ENCODE measurements at places on chromosomes 7 and 10.

DNA sequence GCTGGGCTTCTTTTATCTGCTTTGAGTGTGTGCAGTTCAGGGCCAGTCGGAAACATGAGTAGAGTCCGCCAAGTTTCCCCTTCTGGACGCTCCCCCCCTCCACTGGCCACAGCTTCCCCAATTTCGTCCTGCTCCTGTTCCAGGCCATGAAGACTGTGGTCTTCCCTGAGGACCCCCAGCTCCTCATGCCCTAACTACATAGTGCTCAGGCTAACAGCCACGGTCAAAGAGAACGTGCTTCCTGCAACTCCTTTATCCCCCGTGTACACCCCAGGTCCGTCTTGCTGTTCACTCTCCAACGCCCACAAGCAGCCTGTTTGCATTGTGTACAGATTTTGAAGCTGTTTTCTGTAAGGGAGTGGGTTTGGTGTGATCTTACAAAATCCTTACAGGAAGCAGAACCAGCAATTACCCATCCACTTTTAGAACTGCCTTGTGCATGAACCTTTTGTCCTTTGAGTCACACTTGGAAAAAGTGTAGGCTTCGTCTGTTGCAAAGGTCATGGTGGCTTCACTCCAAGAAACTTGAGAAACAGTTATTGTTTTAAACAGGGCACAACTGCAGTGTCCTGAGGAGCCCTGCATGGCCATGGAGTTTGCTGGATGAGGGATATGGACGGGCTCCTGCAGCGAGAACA, 77.0 kb upstream of the FAM20C start:
- no peak for DNase-seq

GRCh38 chr7:101367676-101368075, 5.0 kb downstream of the COL26A1 start:
- DNase-seq, result no peak

- no peak for DNase-seq
These were observed 44.2 kb upstream of the RNF148 start for GRCh38 chr7:122746948-122747347.

DNA sequence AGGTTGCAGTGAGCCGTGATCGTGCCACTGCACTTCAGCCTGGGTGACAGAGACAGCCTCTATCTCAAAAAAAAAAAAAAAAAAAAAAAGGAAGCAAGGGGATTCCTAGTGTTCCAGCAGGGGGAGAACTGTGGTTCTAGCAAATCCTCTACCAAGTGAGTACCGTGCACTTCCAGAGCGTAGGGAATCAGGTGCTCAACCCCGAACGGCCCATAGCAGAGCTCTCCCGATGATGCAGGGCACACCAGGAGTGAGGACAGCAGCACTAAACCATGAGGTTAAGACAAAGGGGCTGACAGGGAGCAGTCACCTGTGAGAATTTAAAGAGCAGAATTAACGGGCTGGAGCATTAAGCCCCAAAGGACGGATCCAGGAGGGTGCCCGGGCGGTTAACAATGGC, 173.6 kb downstream of the PTPRN2 start:
- no peak for DNase-seq

DNA sequence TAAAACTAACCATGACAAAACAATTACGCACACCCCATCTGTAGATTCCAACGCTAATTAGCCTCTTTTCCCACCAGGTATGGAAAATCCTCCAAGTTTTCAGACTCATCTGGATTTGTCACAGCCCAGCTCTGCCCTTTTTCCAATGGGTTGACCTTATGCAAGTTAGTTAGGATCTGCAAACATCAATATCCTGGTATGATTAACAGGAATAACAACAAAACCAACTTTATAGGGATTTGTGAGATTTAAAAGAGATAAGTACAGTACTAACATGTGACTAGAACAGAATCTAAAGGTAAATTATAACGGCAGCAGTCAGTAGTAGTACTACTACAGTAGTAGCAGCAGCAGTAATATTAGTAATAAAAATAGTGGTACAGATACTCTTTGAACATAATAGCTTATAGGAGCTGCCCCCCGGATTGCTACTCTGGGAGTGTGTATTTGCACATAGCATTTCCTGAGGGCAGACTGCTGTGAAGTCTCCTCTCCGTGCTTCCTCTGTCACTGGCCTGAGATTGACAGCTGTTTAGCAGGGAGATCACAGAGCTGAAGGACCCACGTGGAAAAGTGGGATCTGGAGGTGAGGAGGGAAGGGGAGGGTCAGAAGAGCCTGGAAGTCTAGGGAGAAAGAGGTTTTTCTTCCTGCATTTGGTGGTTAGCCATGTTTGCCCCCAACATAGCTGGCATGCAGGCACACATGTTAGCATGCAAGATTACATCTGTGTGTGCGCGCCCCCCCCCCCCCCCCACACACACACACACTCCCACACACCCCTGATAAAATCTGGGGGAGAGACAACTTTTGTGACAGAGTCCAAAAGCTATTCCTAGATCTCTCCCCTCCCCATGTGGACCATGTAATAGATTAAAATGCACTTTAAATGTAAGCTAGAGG, 73.3 kb upstream of the FAM171A1 start:
- no peak for DNase-seq

DNA sequence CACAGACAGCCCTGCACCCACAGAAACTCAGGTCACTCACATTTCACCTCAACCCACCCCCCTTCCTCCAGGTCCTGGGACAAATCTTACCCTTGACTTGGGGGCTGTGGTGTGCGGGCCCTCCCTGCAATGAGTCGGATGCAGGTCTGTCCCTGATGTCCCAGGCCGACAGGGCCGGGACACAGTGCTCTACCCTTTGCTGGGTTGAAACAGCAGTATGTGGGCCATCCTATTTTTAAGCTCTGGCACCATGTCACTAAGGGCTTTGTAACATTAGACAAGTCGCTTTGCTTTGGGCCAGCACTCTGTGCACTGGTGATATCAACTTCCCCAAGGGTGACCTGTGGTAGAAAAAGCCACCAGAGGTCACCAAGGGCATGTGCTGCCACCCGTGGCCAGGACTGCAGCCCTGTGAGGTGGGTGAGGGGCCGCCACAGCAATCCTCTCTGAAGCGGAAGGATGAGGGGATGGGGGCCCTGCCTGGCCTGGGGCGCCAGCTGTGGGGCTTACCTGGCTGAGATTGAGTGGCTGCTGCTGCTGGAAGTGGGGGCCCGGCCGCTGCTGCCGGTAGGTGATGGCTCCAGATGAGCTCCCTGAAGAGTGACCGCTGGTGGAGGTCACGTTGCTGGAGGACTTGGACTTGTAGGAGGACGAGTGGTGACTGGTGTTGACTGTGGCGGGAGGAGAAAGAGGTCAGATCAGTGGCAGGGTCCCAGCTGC, 51.3 kb downstream of the CLEC2L start:
- DNase-seq, result no peak

DNA sequence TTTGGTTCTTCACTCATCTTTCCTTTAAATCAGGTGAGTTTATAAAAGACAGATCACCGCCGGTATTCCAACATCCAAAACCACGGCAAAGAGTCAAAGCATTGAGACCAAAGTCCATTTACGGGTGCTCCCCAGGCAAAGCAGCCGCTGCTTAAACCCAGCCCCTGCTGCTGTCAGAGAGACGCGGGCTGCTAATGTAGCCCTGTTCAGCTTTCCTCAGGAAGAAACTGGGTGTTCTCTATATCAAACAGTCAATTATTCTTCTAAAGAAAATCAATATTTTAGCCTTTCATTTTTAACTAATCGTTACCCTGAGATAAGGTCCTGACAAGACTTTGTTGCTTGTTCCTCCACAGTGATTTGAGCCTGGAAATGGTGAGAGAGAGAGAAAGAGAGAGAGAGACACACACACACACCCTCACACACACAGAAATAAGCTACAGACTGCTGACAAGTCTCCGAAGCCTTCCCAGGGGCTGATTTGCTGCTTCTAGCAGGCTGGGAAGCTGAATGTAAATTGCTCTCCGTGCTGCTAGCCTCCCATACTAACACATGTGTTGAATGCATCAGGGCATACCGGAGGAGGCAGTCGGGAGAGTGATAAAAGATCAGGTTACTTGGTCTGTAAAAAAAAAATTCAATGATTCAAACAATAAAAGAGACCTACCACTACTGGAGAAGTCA, 183.0 kb upstream of the ANK3 start:
- DNase-seq, result peak; percentile 74

GRCh38 chr7:67453580-67454380, 457.1 kb downstream of the TYW1 start:
- no peak for DNase-seq

GRCh38 chr7:25720427-25720826, 431.6 kb upstream of the NFE2L3 start:
- DNase-seq, result no peak
